Mesenteric fat pad (tissue), 1 donor: ENCODE measurements at places on chromosomes 6 and 20. TPM values are rescaled to one million over a fixed set of nuclear protein-coding genes. Genes with fewer than 3 reads are reported as not detected.

DNA sequence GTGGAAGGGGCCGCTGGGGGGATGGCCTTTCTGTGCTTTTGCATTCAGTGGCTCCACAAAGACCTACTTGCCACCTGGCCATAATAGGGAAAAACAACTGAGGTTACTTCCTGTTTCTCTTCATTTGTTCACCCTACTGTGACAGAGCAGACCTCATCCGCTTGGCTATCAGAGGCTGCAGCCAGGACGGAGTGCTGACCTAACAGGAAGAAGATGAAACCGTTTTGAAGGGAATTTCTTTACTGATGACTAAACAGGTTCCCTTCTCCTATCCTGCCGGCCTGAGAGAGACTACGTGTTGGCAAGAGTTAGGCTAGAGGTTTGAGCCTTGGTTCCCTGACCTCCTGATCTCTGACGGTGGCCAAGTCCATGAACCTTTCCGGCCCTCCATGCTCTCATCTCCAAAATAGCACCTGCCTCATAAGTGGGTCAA is 21.3 kb downstream of the PRR18 start:
- DNase-seq, result no peak

GRCh38 chr6:47698342-47698787 is at the start of gene ADGRF4:
TSS of gene ADGRF4 (plus strand) at chr6:47698580. CDS start at chr6:47707246, 8,666 bp downstream.
- no peak for DNase-seq

DNA sequence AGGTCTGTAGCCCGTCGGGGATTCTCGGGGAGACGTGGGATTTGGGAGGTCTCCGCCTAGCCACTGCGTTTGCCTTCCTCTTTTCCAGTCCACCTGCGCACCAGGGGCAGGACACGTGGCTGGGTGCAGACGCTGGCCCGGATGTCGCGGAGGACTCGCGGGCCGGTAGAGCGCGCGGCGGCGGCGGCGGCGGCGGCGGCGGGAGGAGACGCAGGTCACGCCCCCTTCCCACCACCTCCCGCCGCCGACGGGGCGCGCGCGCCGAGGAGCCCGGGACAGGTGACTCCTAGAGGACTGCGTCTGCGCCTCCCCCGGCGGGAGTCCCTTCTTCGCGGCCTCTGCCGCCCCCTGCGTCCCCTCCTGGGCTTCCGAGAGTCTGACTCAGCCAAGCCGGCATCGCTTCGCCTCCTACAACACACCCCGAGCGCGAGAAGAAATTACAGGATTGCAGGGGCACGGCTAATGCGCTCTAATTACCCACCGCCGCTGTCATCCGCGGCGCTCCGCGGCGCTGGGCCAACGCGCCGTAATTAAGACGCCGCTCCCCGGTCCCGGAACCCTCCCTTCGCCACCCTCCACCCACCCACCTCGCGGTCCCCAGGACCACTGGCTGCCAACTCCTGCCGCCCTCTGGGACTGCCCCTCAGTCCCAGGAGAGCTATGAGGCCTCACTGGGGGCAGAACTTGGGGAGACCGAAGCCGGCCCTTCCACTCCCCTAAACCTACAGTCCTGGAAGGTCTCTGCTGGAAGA is 124.5 kb downstream of the MRPL14 start:
- DNase-seq, result no peak

- no peak for DNase-seq
Observed at GRCh38 chr20:22729180-22729579, 144.8 kb upstream of the FOXA2 start.

DNA sequence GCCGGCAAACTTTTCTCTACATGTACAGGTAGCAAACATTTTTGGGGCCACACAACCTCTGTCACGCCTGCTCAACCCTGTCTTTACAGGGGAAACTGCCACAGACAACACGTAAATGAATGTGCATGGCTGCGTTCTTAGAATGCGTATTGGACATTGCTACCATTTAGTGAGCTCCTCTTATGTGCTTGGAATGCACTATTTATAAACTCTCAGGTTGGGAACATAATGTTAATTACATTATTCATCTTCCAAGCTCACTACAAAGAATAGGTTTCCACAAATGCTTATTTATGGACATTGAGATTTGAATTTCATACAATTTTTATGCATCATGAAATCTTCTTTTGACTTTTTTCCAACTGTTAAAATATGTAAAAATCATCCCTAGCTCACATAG is 92.0 kb upstream of the RPS6KA2 start:
- DNase-seq, result no peak

DNA sequence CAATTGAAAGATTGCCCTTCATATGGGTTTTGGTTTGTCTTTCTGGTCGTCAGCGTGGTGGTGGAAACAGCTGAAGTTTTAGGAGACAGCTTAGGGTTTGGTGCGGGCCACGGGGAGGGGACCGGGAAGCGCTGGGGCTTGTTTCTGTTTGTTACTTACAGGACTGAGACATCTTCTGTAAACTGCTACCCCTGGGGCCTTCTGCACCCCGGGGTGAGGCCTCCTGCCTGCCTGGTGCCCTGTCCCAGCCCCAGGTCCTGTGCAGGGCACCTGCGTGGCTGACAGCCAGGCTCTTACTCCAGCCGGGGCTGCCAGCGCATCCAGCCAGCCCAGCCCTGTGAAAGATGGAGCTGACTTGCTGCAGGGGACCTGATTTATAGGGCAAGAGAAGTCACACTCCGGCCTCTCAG is 22.8 kb downstream of the NPEPL1 start:
- peak; percentile 68 for DNase-seq

DNA sequence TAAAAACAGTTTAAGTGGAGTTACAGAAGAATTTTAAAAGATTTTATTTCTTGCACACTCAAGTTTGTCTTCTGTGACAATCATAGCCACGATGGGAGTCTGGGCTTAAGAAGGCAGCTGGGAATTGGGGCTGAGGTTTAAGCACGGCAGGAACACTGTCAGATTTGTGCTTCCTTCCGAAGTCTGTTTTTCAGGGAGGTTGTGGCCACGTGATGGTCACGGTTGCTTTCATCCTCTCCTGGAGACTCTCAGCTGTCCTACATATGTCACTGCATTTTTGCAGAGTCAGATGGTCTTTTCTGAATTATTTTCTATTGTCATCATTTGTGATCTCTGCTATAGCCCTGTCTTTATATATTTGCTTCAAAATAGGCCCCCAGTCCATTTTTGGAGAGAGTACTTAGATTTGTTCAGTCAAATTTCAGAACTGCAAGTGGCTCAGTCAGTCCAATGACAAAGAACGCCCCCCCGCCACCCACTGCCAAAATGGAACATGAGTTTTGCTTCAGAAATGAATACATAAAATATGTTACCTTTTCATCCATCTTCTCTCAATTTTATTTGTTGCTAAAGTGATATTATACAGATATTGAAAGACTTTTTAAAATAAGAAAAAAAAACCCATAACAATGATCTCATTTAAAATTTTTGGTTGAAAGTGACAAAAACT is 111.8 kb upstream of the ZFP64 start:
- no peak for DNase-seq

DNA sequence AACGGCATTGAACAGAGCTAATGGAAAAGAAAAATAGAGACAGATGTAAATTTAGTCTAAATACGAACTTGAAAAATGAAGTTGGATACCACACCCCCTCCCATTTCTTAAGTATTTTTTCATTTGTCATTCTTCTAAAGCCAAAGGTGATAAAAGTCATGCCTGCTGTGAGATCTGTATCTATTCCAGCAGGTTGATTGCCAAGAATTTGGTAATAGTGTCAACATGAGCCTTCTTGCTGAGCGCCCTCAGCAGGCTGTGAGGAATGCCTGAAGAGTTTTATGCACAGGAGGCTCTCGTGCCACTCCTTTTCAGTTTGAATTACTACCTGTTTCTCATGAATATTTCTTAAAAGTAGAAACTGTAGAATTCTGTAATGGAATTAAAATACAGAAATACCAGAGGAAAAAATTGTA is 165.4 kb downstream of the QKI start:
- no peak for DNase-seq

DNA sequence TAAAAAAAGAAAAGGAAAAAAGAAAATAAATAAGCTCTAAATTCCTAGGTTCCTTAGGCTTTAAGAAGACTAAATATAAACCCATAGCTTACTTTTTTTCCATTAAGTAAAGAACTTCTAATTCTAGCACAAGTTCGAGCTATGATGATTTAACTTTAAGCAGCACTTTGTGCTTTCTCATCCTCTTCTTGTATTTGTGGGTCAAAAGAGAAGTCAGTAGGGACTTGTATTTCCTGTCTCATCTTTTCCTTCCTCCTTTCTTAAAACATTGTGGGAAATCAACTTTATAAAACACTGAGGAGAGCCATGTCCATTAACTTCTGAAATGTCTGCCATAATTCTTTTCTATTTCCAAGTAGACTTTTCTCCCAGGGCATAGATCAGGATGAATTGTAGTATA is 637.7 kb upstream of the CITED2 start:
- DNase-seq, result no peak

DNA sequence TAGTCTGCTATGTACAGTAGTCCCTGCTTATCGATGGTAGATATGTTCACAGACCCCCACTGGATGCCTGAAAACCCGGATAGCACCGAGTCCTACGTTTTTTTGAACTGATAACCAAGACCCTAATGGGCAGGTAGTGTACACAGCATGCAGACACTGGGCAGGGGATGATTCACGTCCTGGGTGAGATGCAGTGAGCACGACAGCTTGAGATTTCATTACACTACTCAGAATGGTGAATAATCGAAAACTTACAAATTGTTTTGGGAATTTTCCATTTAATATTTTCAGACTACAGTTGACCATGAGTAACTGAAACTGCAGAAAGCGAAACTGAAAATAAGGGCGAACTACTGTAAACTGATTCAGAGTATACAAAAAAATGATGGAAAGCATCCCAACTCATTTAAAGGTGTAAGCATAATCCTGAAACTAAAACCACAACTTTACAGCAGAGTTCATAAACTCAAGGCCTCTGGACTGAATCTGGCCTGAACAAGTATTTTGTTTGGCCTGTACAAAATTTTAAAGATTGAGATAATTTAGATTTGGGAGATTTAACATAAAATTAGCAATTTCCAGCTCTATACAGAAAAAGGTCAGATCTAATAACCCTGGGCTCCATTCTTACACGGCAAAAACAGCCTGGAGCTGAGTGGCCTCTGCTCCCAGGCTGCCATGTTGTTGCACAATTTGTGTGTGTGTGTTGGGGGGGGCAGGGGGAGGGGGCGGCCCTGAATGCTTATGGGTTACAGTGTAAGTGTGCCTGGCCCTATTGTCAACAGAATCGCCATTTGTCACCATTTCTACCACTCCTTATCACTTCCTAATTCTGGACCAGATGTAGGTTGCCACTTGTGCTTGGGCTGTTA is 34.9 kb downstream of the RNF24 start:
- no peak for DNase-seq

DNA sequence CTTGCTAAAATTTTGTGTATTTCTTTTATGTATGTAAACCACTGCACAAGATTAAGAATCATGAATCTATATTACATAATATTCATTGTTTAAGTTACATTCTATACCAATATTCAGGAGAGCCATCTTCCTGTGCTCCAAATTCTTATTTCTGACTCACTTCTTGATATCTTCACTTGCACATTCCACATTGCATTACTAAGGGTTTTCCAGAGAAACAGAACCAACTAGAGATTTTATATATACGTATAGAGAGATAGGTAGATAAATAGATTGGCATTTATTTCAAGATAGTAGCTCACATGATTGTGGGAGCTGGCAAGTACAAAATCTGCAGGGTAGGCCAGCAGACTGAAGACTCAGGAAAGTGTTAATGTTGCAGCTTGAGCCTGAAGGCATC is 222.2 kb upstream of the PRSS16 start:
- no peak for DNase-seq

- no peak for DNase-seq
Observed at GRCh38 chr6:157139054-157139708, 184.1 kb downstream of the TMEM242 start.

DNA sequence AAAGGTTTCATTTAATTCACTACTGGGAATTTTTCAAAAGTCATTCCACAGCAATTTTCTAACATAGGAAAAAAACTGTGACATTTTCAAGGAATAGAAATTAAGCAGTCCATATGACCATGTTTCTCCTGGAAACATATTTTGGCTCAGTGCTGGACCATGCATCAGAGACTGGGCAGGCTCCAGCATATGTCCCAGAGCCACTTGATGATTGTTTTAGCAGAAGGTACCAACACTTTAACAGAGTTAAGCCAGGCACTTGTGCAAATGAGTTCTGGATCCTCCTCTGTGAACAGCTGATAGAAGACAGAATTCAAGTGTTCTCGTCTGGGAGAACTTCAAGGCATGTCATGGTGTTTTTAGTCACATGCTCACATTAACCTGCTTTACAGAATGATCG is 516.3 kb downstream of the COL12A1 start:
- DNase-seq, result no peak

The BTN1A1 gene
- total RNA-seq, result not detected

The TREML4 gene
- 0.67 TPM for total RNA-seq

The TP53TG5 gene
- not detected for total RNA-seq

The RAB44 gene
- 0.35 TPM for total RNA-seq

The PPIL6 gene
- 2.3 TPM for total RNA-seq
